ENCODE measurements at places on chromosomes 2 and 18.

GRCh38 chr2:46248171-46248570 is 49.0 kb upstream of the EPAS1 start:
- DNase-seq: no peak

- DNase-seq: no peak
Measured at GRCh38 chr2:110157153-110157793, 41.7 kb upstream of the MALL start.

DNA sequence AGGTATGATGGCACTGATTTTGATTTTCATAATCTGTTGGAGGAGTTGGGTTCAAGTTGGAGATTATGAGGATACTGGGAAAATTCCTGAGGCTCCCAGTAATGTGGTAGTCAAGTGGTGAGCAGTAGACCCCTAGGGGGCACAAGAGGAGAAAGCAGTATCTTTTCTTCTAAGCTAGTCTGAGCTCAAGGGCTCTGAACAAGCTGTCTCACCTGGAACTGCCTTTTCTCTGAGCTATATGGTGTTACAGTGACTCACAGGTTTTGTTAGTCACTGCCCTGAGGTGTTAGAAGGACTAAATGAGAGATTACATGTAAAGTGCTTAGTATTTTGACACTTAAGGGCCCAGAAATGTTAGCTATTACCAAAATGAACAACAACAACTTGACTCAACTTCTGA is 42.2 kb downstream of the CD302 start:
- no peak for DNase-seq

DNA sequence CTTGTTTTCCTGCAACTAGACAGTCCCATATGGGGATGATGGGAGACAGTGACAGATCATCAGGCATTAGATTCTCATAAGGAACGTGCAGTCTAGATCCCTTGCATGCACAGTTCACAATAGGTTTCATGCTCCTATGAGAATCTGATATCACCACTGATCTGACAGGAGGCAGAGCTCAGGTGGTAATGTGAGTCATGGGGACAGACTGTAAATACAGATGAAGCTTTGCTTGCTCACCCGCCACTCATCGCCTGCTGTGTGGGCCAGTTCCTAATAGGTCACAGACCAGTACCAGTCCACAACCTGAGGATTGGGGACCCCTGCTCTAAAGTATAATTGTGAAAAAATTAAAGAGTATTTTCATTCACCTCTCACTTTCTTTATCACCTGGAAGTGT is 23.6 kb upstream of the RAB1A start:
- no peak for DNase-seq

DNA sequence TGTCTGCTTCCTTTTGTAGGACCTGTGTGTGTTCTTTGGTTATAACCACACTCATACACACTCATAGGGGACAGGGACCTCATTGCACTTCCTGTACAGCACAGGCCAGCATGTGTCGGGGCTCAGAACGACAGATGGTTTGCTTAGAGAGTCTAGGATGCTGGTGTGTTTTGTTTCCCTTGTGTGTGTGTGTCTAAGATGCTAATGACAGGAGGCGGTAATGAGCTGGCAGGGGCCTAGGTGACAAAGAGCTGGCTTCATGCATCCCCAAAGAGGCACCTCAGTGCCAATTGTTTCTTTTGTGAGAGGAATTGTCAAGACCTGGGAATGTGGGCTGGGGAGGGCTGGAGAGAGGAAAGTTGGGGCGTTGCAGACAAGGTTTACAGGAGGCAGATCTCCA is 66.6 kb downstream of the CELF4 start:
- DNase-seq: no peak

DNA sequence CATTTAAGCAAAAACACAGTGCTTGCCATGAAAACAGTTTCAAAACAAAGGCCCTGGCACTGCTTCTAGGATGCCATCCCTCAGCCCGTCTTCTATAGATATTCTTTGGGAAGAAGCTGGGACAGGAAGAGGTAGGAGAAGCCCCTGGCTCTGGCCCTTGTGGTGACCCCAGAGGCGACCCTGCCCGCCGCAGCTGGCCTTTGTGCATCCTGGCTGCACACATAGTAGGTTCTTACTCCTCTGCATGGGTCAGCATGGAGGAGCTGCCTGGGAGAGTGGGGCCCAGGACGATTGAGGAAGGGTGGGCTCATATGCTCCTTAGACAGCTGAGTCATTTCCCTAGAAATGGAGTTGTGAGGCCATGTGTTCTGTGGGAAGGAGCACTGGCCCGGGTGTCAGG is 44.4 kb upstream of the OTOF start:
- DNase-seq: no peak

DNA sequence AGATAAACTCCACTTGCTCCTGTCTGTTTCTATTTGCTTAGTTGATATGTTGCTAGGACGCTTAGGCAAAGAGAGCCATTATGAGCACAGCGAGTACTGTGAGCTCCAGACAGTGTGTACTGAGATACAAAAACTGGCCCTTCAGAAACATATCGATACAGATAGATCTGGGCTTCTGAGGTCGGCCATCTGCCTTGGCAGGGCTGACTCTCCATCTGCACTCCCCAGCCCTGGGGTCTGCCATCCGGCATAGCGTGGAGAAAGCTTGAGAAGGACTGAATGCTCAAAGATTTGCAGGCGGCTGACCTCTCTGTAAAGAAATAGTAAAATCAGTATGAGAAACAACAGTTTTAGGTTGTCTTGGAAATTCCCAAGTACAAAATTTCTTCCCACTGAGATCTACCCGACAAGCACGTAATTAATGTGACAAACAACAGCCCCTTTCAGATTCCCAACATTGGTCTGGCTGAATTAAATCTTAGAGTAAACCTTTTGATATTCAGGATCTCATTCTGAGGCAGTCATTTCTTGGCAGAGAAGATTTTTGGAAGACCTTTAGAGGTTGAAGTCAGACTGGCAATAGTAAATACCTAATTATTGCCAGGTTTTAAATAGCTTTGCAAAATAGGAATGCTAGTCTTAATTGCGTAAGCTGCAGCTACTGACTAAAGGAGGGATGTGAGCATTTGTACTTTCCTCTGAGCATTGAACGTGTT is 127.4 kb downstream of the CHST9 start:
- DNase-seq: no peak

DNA sequence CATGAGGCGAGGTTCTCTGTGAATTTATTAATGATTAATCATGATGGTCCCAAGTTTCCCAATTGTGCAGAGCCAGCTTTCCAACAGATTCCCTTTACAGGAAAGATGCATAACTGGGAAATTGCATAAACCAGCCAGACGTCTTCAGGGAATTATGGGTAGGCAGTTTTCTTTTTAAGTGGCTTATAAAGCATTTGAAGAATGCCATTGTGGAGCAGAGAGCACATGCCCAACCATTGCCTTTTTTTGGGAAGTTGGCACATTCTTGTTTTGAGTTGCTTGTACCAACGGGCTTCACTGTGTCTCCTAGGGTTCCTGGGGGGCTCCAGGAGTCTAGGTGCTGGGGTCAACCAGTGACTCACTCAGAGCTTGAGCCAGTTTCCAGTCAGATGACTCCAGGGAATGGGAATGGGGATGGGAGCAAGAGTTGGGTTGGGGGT is 231.7 kb upstream of the FOSL2 start:
- DNase-seq: no peak

DNA sequence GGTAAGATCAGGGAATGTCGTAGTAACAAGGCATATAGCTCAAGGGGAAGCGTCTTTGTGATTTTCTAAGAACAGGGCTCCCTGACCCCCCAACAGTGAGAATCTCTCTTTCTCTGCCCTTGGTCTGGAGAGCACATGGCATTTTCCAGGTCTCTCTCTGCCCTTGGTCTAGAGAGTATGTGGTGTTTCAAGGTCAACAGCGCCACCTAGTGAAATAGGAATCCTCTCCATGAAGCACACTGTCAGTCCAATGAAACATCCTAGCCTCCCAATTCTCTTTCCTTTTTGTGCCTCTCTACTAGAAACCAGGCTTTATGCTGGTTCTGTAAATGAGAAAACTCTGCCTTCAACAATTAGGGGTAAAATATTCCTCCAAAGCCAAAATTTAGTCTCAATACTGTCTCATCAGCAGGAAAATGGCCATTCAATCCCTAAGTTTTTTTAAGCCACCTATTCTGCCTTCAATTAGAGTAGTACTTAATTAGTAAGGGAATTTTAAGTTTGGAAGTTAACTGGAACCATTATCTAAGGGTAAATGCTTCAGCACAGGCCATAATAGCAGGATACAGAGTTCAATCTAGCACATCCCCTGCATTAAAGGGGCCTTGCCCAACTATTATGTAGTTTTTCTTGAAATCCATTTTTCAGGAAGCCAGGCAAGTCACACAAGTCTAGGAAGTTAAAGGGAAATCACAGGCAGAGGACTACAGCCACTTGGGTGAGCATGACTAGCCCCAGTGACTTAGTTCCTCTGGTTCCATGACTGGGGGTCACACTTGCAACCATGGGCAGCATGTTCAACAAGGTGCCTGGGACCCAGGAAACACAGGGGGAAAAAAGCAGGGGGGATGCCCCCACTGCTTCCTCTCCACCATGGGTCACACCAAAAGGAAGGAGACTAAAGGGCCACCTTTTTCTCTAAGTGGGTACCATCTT is 12.4 kb downstream of the DYM start:
- DNase-seq: no peak

- no peak for DNase-seq
Measured at GRCh38 chr2:167386694-167387093, 498.4 kb downstream of the XIRP2 start.

- DNase-seq: no peak
Measured at GRCh38 chr2:190080527-190081049, 18.1 kb upstream of the MSTN start.

- DNase-seq: no peak
Measured at GRCh38 chr2:16578081-16578480, 87.6 kb downstream of the CYRIA start.

- DNase-seq: no peak
Measured at GRCh38 chr2:47025969-47026610, 110.5 kb upstream of the MCFD2 start.

DNA sequence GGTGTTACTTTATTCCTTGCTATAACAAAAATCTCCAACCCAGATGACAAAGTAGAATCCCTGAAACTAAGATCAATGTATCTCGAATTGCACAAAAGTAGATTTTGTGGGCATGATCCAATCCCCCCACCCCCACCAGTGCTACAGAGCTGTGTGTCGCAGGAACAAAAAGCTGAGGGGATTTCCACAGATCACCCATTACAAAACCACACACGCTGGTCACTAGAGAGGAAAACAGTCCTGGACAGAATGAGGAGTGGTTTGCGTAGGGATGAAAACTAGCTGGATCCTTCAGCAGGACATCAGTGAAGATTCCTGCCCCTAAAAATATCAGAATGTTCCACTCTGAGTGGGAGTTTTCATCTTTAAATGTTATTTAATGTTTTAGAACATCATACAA is 165.3 kb upstream of the STK17B start:
- no peak for DNase-seq

DNA sequence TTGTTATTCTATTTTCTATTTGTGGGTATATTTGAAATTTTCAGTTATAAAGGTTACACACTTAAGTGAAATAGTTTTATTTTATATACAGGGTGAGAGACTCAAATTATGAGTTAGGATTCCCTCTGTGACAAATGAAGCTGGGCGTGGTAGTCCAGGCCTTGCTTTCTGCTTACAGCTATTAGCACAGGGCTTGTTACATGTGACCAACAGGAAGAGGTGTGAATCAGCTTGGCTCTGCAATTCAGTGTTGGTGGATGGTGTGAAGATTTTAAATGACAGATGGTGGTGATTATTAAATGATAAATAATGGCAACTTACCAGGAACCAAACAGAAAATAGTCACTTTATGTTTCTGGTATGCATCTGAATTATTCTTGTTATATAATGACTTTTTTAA is 64.4 kb upstream of the NOSTRIN start:
- no peak for DNase-seq

- no peak for DNase-seq
Measured at GRCh38 chr18:78492064-78492812, 487.4 kb upstream of the SALL3 start.

DNA sequence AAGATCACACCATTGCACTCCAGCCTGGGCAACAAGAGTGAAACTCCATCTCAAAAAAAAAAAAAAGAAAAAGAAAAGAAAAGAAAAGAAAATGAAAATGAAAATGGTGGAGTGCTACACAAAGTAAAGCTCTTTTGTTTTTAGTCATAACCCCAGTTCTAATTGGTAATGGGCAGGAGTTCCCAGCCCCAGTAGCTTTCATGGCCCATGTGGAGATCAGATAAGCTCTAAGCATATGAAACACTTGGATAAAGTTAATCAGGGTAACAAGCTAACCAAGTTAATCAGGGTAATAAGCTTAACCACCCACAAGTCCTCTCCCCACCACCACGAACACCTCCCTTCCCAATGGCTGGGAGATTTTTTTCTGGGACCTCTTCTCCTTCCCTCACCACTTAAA is 240.8 kb downstream of the BCL11A start:
- DNase-seq: no peak

GRCh38 chr2:97761192-97761591 is 47.8 kb downstream of the ZAP70 start:
- DNase-seq: no peak

DNA sequence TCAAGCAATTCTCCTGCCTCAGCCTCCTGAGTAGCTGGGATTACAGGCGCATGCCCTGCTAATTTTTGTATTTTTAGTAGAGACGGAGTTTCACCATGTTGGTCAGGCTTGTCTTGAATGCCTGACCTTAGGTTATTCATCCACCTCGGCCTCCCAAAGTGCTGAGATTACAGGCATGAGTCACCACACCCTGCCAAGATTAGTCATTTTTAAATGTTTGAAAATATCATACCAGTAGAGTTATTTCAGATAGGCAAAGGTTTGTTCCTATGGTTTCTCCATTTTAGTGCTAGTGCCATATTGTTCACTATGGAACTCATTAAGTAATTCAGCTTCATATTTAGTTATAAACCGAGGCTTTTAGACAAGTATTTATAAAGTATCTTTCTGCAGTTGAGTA is 52.3 kb downstream of the HIBCH start:
- DNase-seq: no peak

DNA sequence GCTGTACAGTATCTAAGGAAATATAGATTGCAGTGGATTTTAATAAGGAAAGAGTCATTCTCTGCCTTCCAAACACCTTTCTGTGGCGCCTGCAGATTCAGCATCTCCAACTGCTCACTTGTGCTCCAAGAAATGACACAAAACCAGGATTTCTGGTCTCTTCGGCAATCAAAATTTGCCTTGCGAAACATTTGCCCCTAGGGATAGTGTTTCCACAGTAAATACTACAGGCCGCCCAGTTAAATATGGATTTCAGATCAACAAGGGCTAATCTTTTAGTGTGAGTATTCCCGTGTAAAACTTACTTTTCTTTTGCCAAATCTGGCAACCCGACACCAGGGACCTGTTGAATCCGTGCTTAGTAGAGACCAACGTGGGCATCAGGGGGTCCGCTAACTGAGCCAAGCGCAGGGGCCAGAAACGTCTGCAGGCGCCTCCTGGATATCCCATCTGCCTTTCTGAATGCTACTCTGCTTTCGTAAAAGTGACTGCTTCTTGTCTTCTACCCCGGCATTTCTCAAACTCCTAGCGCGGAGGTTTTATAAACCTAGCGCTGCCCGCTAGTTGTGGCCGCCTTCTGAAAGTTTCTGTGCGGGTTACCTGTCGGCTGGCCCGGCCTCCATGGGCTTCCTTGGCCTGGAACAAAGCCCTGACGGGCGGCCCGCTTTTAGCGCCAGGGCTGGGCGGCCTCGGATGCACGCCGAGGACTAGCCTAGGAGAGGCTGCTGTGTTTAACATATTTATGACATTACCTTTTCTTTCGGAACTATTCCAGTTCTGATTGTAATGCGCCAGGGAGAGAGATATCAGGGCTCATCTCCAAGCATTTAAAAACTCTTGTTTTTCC is 2.5 kb downstream of the CYP1B1 start:
- no peak for DNase-seq
